ENCODE measurements at places on chromosomes 2 and 18. TPM values are rescaled to one million over a fixed set of nuclear protein-coding genes. Genes with fewer than 3 reads are reported as not detected.
A peak's percentile ranks its signal among the peaks of the same experiment; 100 is the strongest.

GRHL1 gene
- 8.5 TPM for total RNA-seq

DYSF gene
- total RNA-seq = 0.89 TPM

DNA sequence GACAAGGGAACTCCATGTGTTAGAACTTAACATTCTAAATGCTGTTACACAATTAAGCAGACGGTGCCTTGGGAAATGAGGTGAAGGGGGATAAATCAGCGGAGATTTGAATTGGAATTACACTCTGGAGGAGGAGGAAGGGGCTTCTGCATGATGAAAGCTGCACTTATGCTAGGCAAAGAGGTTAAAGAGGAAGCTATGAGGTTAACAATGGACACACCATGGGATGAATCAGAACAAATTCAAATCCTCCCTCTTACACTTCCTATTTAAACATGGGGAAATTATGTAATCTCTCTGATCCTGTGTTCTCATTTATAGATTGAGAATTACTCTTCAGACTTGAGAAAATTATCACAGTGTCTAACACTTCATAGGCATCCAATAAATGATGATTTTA is 121.5 kb upstream of the SIX2 start:
- H3K4me3 ChIP-seq = no peak overlapping the region
- H3K36me3 ChIP-seq = no peaks in the 10 kb centered on the region
- no peaks in the 10 kb centered on the region for H3K4me1 ChIP-seq
- H3K27ac ChIP-seq = no peak overlapping the region
- H3K27me3 ChIP-seq = peaks cover 6% of the 10 kb centered on the region

DNA sequence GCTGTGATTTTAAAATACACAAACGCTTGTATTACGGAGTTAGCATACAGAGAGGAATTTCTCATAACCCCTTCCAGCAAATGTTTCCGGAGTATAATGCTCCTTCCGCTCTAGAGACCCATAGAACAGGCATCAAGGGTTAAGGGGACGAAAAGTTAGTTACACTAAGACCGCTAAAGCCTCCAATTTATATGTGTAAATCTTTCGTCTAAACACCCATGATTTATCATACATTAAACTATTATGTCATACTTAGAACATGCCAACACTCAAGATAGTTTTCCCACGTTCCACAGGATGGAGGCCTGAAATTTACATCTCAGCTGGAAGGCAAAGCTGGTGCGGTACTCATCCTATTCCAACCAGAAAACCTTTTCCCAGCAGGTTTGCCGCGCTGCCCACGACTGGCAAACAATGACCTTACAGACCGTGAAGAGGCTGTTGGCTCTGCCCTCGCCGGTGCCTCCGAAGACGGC is 650 bp downstream of the ORMDL1 start:
- H3K27ac ChIP-seq = peak overlapping the region; percentile 80
- peaks cover 5% of the 10 kb centered on the region for H3K4me1 ChIP-seq
- peaks cover 10% of the 10 kb centered on the region for H3K36me3 ChIP-seq

DNA sequence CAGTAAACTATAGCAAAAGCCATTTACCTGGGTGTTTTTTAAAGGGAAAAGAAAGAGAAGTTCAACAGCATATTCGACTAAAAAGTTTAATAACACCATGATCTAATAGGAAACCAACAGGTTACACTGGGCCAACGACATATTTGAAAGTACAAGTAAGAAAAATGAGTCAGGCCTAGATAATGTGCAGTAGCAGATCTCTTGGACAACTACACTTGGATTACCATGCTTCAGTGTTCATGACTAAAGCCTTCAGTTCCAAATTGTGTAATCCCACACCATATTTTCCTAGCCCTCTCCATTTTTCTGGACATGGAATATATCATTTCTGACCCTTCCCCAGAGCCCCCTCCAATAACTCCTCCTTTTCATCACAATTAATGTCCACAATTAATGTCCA is 39.1 kb upstream of the FIGN start:
- H3K36me3 ChIP-seq = no peaks in the 10 kb centered on the region
- peaks cover 47% of the 10 kb centered on the region for H3K4me1 ChIP-seq
- H3K27me3 ChIP-seq = no peaks in the 10 kb centered on the region
- H3K4me3 ChIP-seq = no peak overlapping the region
- DNase-seq = peak; percentile 19

- H3K4me3 ChIP-seq = no peak overlapping the region
- no peaks in the 10 kb centered on the region for H3K4me1 ChIP-seq
- no peaks in the 10 kb centered on the region for H3K36me3 ChIP-seq
- no peaks in the 10 kb centered on the region for H3K27me3 ChIP-seq
- H3K27ac ChIP-seq = no peak overlapping the region
These were observed 1470.3 kb upstream of the ACVR2A start for GRCh38 chr2:146374505-146374904.

DNA sequence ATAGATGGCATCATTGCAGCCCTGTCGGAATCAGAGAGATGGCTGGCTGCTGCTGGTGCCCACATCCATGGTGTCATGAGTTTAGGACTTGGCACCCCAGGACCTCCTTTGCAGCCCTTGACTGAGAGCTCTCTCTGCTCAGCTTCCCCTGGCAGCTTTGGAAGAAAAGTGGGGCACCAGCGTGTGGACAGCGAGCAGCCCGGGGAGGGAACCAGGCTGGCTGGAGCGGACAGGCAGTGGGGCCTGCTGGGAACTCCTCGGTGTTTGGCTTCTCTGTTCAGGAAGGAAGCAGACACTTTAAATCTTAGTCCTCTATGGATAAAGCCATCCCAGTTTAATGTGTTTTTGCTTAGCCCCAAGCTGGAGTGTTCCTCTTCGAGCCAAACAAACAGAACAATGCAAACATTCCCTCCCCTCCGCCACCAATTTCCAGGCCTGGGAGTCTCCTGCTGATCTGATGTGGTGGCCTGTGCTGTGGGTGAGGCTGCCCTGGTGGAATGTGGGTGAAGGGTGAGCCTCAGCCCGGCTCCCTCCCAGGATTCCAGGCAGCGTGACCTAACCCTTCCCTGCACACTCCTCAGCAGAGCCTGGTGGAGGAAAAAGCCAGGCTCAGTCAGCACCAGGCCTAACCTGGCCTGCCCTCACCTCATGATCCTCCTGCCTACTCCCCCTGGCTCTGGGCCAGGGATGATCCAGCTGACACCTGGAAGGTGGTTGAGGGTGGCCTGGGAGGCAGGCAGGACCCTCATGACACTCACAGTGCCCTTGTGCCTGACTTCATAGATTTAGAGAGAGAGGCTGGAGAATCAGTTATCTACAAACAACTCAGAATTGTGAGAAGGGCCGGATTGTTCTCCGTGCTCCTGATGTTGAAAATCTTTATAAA is 21.6 kb upstream of the ITGB6 start:
- peak overlapping the region; percentile 21 for H3K27ac ChIP-seq
- no peaks in the 10 kb centered on the region for H3K36me3 ChIP-seq
- H3K4me1 ChIP-seq = peaks cover 77% of the 10 kb centered on the region
- no peaks in the 10 kb centered on the region for H3K27me3 ChIP-seq
